ENCODE measurements at places on chromosomes 3 and 15.

GRCh38 chr3:97968376-97968775 lies 3.9 kb downstream of the RIOX2 start:
- no peak for DNase-seq

DNA sequence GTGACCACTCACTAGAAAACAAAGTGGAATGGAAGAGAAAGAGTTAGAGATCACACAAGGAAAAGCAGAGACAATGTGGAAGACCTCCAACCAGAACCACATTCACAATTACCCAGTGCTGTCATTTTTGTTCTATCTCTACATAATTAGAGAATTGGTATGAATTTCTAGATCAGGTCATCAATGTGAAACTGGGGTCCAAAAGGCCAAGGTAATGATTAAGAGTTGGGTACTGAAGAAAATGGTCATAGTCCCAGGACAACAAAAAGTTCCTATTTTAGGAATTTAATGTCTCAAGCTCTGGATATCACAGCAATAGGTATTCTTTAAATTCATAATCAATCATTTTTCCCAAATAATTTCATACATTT lies 84.7 kb upstream of the PPIB start:
- DNase-seq = no peak

- peak; percentile 37 for DNase-seq
These were observed 24.6 kb upstream of the SLC6A6 start for GRCh38 chr3:14377838-14378169.

GRCh38 chr3:134872440-134873388 lies 77.7 kb downstream of the EPHB1 start:
- no peak for DNase-seq

GRCh38 chr3:39128951-39129350 lies 21.5 kb downstream of the TTC21A start:
- no peak for DNase-seq
